NCI-H460 (cell line): ENCODE measurements at places on chromosomes 7 and 10.

- no peak for DNase-seq
Measured at GRCh38 chr10:9848981-9849380, 1168.7 kb upstream of the CELF2 start.

DNA sequence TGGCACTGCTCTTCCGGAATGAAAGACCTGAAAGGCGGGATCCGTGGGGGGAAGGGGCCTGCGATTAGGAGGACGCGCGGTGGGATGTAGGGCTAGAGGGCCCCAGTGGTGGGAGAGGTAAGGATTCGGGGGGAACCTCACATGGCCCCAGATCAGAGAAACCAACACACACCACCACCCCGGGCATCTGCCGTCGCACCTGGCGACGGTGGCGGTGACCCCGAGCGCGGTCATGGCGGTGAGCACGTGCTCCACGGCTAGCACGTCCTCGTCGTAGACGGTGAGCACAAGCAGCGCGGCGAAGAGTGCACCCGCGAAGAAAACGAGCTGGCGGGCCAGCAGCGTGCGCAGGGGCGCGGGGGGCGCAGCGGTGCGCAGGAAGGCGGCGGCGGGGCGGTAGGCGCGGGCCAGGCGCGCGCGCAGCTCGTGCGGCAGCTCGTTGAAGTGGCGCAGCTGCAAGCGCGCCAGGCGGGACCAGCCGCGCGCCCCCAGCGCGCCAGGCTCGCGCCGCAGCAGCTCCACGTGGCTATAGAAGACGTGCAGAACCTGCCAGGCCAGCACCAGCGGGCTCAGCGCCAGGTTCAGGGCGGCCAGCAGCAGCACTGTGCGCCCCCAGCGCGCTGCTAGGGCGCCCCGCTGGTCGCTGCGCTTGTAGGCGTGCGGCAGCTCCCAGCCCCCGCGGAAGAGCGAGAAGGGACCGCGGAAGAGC, 5.7 kb downstream of the ATG9B start:
- no peak for DNase-seq

DNA sequence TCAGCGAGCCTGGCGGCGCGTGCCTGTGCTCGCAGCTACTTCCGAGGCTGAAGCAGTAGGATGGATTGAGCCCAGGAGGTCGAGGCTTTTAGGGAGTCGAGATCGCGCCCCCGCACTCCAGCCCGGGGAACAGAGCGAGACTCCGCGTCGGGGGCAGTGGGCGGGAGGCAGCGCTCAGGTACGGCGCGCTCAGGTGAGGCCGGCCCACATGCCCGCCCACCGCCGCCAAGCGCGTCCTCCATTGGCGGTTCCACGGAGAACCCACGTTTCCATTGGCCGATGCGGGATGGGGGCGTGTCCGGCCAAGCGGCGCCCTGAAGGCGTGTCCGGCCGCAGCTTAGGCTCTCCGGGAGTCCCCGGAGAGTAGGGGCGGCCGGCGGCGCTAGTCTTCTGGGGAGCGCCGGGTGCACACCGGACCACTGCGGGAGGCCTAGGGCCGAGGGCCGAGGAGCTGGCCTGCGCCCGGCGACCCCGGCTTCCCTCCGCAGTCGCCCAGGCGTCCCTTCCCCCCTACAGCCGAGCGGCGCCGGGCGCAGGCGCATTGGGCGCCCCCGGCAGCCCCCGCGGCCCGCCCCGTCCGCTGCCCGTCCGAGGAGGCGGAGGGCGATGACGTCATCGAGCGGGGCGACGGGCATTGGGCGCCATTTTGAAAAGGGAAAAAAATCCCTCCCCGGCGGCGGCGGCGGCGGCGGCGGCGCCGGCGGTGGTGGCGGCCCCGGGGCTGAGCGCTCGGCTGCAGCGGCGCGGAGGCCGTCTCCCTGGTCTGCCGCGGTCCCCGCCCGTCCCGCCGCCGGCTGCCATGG, at the start of gene PPP2R2D:
TSS of gene PPP2R2D (plus strand) at position 659 of the 803 bp plus-strand sequence. CDS start at position 800, 141 bp downstream.
- DNase-seq, result peak; percentile 91

DNA sequence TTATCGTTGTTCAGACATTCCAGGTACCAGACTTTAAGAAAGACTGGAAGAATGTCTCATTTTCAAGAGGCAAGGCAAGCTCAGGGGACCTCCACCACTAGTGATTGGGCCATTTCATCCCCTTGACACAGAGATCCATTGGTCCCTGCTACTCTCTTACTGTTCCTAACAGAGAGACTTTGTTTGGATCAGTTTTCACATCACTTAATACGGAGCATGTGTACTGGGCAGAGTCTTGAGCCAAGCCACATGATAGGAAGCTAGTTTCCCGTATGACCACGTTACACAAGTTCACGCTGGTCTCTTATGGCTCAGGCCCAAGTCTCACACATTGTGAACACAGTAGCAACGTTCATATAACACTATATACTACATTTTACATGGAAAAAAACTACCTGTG, 269.9 kb downstream of the BAMBI start:
- no peak for DNase-seq

DNA sequence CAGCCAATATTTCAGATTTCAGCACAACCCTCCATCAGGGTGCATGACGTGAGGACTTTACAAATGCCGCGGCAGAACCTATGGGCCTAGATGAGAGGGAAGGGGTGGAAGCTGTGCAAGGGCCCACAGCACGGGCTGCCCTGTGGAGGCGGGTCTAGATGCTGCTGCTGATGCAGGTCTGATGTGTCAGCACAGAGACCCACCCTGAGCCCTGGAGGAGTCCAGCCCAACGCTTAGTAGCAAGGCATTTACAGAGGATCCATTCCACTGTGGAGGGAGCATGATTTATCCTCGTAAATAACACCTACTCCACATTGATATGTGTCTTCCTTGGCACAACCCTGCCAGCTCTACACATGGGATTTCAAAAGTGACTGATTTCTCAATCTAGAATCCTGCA, 48.5 kb downstream of the MYL10 start:
- no peak for DNase-seq

- DNase-seq, result no peak
Measured at GRCh38 chr7:142722248-142722794, 27.0 kb upstream of the PRSS1 start.
